ENCODE measurements at places on chromosomes 16 and 17.

DNA sequence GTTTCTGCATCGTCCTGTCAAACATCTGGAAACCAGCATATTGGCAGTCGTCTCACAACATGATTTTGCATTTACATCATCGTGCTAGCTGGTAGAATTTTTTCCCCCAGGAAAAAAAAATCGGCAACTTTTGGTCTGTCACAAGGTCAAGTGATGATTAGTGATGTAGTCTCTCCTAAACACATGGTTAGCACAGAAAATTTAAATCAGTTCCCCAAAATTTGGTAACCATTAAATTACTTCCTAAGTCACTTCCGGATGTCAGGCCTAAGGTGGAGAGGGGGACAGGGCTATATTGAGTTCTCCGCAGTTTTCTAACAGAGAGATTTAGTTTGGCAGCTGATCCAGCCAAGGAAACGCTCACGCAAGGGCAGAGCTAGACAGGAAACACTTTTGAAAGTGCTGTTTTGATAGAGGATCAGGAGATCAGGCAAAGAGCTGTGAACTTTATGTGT is 271.0 kb upstream of the TBX2 start:
- DNase-seq = no peak

- no peak for DNase-seq
These were observed 67.3 kb downstream of the SCNN1B start for GRCh38 chr16:23369416-23369815.

- DNase-seq = no peak
These were observed 43.0 kb downstream of the GAN start for GRCh38 chr16:81357711-81358260.

- no peak for DNase-seq
These were observed 48.6 kb downstream of the GAS7 start for GRCh38 chr17:10149573-10150399.

DNA sequence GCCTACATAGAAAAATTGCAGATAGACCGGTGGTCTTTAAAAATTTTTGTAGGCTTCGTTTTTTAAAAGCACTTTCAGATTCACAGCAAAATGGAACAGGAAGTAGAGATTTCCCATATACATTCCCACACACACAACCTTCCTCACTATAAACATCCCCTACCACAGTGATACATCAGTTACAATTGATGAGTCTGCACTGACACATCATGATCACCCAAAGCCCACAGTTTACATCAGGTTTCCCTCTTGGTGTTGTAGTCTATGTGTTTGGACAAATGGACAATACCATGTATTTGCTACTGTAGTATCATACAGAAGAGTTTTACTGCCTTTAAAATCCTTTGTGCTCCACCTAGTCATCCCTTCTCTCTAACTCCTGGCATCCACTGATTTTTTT is 113.9 kb upstream of the ADAMTS18 start:
- no peak for DNase-seq

- no peak for DNase-seq
These were observed 16.5 kb downstream of the ZP2 start for GRCh38 chr16:21194771-21195301.

GRCh38 chr16:82594114-82594513 is 32.7 kb upstream of the CDH13 start:
- DNase-seq = no peak

DNA sequence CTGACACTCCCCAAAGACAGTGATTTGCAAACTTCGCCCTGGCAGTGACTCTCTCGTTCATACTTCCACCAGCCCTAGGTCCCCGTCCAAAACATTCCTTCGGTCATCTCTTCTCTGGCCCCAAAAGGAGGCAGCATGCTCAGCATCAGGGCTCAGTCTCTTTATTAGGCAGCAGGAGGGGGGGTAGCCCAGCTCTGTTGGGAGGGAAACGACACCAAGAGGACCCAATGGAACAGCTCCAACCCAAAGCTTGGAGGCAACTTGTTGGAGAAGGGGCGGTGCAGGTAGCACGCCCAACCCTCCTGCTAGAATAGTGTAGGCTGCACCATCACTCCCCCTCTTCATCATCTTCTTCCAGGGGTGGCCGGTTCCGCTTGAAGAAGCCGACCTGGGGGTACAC is 8.4 kb upstream of the FAM171A2 start:
- DNase-seq = no peak

GRCh38 chr17:33024688-33025486 is 33.2 kb downstream of the SPACA3 start:
- DNase-seq = no peak

GRCh38 chr16:30526137-30526822 is at the start of gene ZNF768:
ZNF768 (minus strand) TSS chr16:30526566; CDS start chr16:30526413, 153 bp downstream.
- DNase-seq = peak; percentile 33

DNA sequence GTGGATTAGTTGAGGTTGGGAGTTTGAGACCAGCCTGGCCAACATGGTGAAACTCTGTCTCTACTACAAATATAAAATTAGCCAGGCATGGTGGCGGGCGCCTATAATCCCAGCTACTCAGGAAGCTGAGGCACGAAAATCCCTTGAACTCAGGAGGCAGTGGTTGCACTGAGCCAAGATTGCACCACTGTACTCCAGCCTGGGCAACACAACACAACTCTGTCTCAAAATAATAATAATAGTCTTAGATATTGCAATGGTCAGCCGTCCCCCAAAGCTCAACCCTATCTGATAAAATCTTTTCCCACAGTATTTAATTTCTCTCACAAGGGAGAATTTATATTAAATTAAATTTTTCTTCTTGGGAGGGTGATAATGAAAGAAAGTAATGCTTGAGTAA is 169.6 kb downstream of the XYLT1 start:
- DNase-seq = no peak

GRCh38 chr17:66383333-66383732 is 80.9 kb downstream of the PRKCA start:
- no peak for DNase-seq

DNA sequence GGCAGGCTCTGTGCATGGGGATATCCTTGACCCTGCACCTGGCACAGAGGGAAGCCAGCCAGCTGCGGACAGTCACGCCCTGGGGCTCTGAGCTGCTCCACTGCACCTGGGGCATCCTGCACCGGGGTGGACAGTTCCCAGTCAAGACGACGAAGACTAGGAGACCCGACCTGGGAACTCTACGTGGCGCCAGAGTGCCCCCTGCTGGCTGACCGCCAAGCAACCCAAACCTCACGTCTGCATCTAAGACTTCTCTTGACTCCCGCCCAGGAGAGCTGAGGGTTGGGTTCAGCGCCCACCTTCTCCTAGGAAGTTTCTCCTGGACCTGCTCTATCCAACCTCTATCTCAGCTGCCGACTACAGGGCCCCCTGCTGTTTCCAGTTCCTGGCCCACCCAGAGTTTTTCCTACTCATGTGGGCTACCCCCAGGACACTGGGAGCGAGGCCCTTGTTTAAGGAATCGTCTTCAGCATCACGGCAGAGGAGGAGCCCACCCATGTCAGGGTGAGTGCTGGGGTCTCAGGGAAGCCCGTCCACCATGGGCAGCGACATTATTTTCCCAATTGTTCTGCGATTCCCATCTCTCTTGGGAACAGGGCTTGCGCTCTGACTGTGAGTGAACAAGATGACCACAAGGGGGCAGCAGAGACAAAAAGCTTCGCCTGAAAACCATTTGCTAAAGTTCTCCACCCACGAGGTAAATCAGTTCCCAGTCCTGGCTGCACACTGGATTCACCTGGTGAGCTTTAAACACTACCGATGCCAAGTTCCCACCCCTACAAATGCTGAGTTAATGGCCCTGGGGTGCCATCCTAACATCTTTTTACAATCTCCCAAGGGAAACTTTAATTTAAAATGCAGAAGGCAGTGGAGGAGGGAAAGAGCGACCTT is 29.3 kb downstream of the TLE7 start:
- DNase-seq = peak; percentile 67

- DNase-seq = no peak
These were observed 277.0 kb upstream of the PSMD7 start for GRCh38 chr16:74019612-74020011.

DNA sequence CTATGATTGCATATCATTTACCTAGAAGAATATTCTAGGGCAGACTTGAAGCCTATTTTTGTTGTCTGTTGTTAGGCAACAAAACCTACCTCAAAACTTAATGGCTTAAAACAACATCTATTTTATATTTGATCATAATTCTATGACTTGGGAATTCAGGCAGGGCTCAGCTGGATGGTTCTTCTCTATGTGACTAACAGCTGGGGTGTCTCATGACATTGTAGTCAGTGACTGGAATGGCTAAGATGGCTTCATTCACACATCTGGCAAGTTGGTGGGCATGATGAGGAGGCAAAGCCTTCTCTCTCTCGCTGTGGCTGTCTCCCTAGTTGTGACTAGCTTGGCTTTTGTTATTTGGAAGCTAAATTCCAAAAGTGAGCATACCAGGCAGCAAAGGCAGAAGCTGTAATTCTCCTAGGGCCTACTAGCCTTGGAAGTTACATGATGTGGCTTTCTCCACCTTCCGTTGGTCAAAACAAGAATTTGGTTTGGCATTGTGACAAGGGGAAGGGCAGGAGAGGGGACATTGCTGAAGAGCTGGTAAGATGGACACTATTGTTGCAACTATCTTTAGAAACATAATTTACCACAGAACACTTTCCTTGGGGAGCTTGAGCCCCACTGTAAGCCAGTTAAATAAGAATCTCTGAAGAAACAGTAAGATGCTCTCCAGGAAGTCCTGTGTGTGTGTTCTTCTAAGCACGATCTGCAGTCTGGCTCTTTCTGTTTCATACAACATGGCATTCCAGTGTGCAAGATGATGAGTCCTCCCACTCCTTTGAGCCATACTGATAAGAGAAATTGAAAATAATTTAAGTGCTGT is 39.4 kb downstream of the ZNRF1 start:
- DNase-seq = no peak

DNA sequence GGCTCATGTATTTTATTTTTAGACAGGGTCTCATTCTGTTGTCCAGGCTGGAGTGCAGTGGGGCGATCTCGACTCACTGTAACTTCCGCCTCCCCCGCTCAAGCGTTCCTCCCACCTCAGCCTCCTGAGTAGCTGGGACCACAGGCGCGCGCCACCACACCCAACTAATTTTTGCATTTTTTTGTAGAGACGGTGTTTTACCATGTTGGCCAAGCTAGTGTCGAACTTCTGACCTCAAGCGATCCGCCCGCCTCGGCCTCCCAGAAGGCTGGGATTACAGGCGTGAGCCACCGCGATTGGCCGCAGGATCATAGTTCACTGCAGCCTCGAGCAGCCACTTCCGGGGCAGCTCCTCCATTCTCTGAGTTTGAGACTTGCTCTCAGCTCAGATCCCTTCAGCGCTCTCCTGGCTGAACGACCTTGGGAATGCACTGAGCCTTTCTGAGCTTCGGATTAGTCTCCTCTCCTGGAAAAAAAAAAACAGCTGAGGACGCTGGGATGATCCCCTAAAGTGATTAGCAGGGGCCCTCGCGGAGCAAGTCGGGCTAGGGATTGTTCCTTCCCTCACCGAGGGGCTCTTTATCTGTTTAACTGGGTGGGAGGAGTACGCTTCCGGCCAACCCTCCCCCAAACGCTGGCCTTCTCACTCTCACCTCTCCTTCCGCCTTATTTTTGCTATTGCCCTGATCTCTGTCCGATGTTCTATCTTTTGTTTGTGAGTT is 1.1 kb upstream of the PKMYT1 start:
- DNase-seq = no peak

- no peak for DNase-seq
These were observed 235.7 kb upstream of the SDK2 start for GRCh38 chr17:73879987-73880386.

DNA sequence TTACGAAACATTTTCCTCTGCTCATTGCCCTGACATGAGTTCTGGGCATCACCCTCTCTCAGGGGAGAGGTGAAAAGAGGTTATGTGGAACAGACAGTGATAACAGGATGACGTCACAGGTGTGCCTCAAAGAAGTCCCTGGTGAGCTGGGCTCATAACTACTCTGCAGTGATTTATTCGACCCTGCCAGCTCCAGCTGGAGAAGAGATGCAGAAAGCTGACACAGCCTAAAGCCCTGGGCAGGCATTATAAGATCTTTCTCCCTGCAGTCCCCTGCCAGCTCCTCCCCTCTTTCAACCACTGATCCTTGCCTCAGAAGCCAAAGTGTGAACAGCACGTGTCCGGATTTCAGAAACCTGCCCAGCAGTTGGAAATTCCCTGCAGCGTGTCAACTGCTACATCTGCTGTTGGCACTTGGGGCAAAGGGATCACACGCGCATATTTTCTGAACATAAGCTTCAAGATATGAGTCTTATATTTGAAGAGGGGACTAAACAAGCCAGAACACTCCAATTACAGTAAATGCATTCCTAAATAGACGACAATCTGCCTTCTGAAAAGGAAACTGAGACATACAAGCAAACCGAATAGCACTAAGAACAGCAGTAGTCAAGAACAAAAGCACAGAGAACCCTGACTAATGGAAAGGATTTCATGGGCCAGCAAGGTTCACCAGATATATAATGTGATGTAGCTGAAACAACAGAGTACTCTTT is 80.5 kb downstream of the SMG6 start:
- peak; percentile 54 for DNase-seq

DNA sequence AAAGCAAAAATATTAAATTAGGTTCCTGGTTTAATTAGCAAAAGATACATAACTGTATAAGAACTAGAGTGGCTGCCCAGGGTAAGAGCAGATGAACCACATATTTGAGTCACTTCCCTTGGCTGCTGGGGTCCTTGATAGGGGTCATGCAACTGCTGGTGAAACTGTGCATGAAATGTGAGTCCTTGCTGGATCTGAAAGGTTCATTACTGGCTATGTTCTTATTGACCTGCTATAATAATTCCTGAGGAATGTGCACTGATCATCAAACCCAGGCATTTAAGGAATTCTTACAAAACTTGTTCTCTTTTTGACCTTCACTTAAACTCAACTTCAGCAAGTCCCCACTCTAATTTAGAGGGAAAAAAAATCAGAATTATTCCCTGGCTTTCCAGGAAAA is 183.4 kb downstream of the ZNF18 start:
- no peak for DNase-seq

DNA sequence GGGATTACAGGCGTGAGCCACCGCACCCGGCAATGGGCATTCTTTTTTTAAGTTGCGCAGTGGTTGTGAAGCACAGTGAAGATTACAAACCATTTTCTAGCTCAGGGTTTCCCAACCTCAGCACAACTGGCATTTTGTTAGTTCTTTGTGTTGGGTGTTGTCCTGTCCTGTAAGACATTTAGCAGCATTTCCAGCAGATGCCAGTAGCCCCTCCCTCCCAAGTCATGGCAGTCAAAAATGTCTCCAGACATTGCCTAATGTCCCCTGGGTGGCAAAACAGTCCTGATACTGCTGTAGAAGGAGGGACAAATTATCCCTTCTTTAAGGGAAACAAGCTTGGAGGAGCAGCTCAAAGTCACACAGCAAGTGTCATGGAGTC is 15.6 kb downstream of the PLK1 start:
- DNase-seq = no peak

DNA sequence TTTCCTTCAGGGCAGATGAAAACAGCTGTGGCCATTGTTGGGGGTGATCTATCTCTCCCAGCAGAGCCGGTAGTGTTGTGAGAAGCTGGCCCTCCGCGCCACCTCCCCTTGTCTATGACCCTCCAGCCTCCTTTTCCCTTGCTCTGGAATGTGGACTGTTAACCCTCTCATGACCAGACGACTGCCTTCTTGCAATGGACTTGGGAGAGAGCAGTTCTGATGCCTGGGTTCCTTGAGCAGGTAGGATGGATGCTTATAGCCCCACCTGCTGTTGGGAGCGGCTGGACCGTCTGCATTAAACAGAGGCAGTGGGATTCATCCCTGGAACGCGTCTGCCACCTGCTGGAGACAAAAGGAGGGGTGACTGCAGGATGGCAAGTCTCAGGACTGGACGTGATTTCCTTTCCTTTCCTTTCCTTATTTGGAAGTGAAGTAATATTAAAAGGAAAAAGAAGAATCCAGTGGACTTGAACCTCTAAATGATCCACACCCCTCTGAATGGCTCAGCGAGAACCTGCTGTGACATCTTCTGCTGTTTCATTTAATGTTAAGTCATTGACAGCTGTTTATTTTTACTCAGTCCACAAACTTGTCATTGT is 1.8 kb upstream of the SOST start:
- peak; percentile 87 for DNase-seq

- DNase-seq = no peak
These were observed 8.5 kb upstream of the PIK3R6 start for GRCh38 chr17:8875957-8876356.

Data from T-cell (primary cell).